ENCODE measurements at places on chromosomes 5 and 9. TPM values are rescaled to one million over a fixed set of nuclear protein-coding genes. Genes with fewer than 3 reads are reported as not detected.

The SLC25A48 gene
- not detected for total RNA-seq

The PLPP7 gene
- total RNA-seq: 22.2 TPM

The PCDHA8 gene
- 0.06 TPM for total RNA-seq

The FOXD1 gene
- total RNA-seq: 0.44 TPM

The PCDHB2 gene
- 1.9 TPM for total RNA-seq

The C6 gene
- 20.7 TPM for total RNA-seq

The GPRIN1 gene
- total RNA-seq: 2.2 TPM

The NUDT12 gene
- total RNA-seq: 7.8 TPM

The OBP2B gene
- total RNA-seq: not detected

The CKMT2 gene
- not detected for total RNA-seq

The TBC1D2 gene
- total RNA-seq: 6.1 TPM

The RNF180 gene
- 1.9 TPM for total RNA-seq

The IRX2 gene
- 0.25 TPM for total RNA-seq

The TMEM245 gene
- 45.2 TPM for total RNA-seq

The HACD4 gene
- 1.3 TPM for total RNA-seq

The ZNF366 gene
- total RNA-seq: 0.88 TPM
